ENCODE measurements at places on chromosomes 13 and 19. TPM values are rescaled to one million over a fixed set of nuclear protein-coding genes. Genes with fewer than 3 reads are reported as not detected.

FGF14 gene
- 0.21 TPM for polyA plus RNA-seq

ZNF610 gene
- 0.51 TPM for polyA plus RNA-seq

AMH gene
- polyA plus RNA-seq = 0.17 TPM

SIGLEC5 gene
- polyA plus RNA-seq = 2.2 TPM

RASAL3 gene
- polyA plus RNA-seq = 32.7 TPM

ZSCAN1 gene
- polyA plus RNA-seq = not detected

MBD3L3 gene
- polyA plus RNA-seq = not detected

IGFL2 gene
- polyA plus RNA-seq = 0.39 TPM

SPPL2B gene
- polyA plus RNA-seq = 28.2 TPM

VSTM1 gene
- not detected for polyA plus RNA-seq

LAIR1 gene
- polyA plus RNA-seq = 31.3 TPM

ZSCAN18 gene
- polyA plus RNA-seq = not detected

FFAR2 gene
- polyA plus RNA-seq = 1.1 TPM

AP1M2 gene
- polyA plus RNA-seq = not detected

PSENEN gene
- 62.6 TPM for polyA plus RNA-seq

EDDM13 gene
- not detected for polyA plus RNA-seq

SBK2 gene
- polyA plus RNA-seq = not detected

ELAVL1 gene
- 138 TPM for polyA plus RNA-seq

GPR183 gene
- 225 TPM for polyA plus RNA-seq

ONECUT3 gene
- not detected for polyA plus RNA-seq

SIAH3 gene
- not detected for polyA plus RNA-seq

HSPB6 gene
- 0.52 TPM for polyA plus RNA-seq
